ENCODE measurements at places on chromosomes 12 and 14. TPM values are rescaled to one million over a fixed set of nuclear protein-coding genes. Genes with fewer than 3 reads are reported as not detected.

DNA sequence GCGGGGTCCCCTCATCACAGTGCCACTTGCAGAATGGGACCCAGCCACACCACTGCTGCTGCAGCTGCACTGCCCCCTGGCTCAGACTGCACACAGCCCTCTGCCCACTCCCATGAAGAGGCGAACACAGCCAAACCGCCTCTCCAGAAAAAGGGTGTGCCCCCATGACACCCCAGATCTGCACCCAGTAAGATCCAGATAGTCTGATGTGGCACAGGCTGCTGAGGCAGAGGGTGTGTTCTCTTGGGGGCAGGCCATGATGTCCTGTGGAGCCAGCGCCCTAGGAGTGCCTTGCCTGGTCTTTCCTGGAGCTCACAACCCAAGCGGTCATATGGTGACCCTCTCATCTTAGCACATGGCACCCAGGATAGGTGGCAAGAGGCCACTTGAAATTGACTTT, 44.4 kb downstream of the SLC8B1 start:
- no peak for DNase-seq

DNA sequence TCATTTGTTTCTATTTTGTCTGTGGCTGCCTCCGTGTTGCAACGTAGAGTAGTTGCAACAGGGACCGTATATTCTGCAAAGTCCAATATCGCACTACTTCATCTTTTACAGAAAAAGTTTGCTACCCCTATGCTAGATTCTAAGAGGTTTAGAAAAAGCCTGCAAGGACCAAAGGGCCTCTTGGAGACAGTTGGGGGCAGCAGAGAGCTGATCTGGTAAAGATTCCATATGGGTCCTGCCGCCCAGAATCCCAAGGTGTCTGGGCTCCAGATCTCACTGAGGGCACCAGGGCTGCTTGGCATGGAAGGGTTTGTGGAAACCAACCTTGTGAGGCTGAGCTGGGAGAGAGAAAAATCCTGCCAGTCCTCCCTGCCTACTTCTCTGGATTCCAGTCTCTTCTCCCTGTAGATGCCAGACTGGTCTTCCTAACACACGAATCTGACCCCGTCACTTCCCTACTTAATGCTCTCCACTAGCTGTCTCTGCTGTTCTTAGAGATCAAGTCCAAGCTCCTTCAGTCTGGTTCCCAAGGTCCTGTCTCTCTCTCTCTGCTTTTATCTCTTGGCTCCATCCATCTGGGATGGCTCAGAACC, 74.6 kb downstream of the GLRX5 start:
- peak; percentile 5 for DNase-seq

- DNase-seq = no peak
Measured at GRCh38 chr12:17334784-17335183, 728.8 kb upstream of the LMO3 start.

GRCh38 chr12:4933411-4933810, 23.7 kb downstream of the KCNA1 start:
- DNase-seq = no peak

DNA sequence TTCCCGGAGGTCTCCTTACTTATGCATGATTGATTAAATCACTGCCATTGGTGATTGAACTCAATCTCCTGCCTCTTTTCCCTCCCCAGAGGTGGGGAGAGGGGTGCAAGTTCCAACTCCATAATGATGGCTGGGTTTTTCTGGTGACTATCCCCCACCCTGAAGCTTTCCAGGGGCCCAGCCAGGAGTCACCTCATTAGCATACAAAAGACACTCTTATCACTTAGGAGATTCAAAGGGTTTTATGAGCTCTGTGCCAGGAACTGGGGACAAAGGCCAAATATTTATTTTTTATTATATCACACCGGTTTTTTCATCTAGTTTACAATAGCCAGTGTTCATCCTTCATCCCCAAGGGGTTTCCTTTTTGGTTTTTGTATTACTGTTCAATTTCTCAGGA, 300.7 kb downstream of the ETNK1 start:
- no peak for DNase-seq

GRCh38 chr12:113888435-113888834, 77.7 kb downstream of the RBM19 start:
- no peak for DNase-seq

DNA sequence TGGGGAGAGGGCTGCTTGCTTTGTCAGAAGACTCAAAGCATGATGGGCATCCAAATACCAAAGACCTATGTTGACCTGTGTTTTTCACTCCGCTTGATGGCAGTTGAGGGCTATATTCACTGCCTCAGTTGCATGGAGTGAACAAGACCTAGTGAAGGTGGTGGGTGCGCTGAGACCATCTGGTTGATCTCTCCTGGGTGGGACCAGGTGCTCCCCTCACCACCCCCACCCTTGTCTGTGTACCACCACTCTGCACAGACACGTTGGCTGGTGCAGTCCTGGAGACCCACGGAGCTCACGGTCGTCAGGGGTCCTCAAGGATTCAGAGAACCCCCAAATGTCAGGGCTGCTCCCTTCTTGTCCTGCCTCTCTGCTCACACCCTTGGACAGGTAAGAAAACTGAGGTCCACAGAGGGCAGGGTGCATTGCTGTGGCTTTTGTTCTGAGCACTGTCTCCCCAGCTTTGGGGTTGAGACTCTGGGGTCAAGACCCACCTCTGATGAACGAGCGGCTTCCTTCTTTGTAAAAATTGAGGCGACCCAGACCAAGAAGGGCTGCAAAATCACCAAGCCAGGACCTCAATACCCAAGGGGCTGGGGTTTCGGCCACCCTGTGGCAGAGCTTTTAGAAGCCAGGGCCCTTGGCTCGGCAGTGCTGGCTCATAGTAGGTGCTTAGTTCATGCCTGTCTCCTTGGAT, 166.3 kb upstream of the RTL1 start:
- DNase-seq = no peak

- no peak for DNase-seq
Measured at GRCh38 chr12:51947246-51947996, 4.1 kb upstream of the ACVR1B start.

DNA sequence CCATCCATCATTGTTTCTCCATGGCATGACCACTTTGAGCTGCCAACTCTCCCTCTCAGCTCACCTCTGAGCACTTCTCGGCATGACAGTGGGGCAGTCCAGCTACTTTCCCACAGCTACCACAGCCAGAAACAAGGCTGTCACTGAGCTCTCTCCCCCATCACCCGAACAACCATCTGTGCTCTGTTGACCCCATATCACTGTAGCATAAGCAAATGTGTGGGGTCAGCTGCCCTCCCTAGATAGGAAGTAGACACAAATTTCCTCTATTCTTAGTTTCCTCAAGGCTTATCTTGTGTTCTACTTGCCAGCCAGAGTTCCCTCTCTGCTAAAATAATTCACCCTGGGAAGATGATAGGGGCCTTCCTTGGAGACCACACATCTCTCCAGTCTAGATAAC, 82.6 kb upstream of the FUT8 start:
- DNase-seq = no peak

GRCh38 chr14:89767861-89768268, 186.7 kb downstream of the EFCAB11 start:
- no peak for DNase-seq

DNA sequence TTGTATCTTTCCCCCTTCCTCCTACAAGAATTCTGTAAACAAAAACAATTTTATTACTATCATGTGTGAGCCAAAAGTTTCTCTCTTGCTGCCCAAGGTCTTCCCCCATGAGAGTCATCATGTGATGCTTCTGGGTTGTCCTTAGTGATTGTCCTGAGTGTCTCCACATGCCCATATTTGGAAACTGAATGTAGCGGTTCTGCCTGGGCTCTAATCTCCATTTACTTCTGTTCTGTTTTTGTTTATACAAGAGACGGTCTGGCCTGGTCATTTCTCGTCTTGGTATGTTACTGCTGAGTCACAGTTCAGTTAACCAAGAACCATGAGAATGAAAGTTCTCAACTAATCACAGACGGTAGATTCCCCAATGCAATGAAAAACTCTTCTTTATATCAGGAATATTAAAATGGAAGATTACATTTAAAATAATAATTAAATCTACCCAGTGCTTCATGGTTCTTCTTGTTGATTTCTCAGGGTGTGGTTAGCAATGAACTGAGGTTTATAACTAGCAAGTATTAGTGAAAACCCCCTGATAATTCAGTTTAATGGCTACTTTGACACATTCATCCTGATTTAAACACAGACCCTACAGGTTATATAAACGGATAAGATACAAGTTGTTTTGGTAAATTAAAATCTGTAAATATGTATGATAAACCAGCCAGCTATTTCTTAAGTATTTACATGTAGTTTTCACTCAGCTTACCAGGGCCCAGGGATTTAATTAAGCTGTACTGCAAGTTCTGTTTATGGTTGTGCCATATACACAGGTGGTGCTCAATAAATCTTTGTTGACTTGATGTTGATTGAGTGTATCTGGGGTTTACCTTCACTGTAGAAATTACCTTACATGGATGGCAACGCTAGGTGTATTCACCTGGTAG, 81.1 kb downstream of the PELI2 start:
- DNase-seq = peak; percentile 82

The TSHR gene
- 2.5 TPM for polyA plus RNA-seq

The RIMBP2 gene
- polyA plus RNA-seq = 1.5 TPM

The ERBB3 gene
- 139 TPM for polyA plus RNA-seq

The NUAK1 gene
- polyA plus RNA-seq = 12.0 TPM

The NID2 gene
- polyA plus RNA-seq = 121 TPM

The SUPT16H gene
- 67.6 TPM for polyA plus RNA-seq
